Ascending aorta (tissue), 2 donors: ENCODE measurements at places on chromosomes 5 and 9. TPM values are rescaled to one million over a fixed set of nuclear protein-coding genes. Genes with fewer than 3 reads are reported as not detected.
A peak's percentile ranks its signal among the peaks of the same experiment; 100 is the strongest.

Gene RETREG1
- total RNA-seq = 2.9 TPM

Gene RPL12
- 1,924 TPM for total RNA-seq

Gene PCDHA1
- total RNA-seq = not detected

- H3K4me3 ChIP-seq = no peak overlapping the region
- H3K27ac ChIP-seq = no peak overlapping the region
- H3K27me3 ChIP-seq = no peaks in the 10 kb centered on the region
- no peak for DNase-seq
- H3K4me1 ChIP-seq = no peaks in the 10 kb centered on the region
- H3K36me3 ChIP-seq = no peaks in the 10 kb centered on the region
These were observed 23.0 kb downstream of the EPB41L4B start for GRCh38 chr9:109297899-109298298.

DNA sequence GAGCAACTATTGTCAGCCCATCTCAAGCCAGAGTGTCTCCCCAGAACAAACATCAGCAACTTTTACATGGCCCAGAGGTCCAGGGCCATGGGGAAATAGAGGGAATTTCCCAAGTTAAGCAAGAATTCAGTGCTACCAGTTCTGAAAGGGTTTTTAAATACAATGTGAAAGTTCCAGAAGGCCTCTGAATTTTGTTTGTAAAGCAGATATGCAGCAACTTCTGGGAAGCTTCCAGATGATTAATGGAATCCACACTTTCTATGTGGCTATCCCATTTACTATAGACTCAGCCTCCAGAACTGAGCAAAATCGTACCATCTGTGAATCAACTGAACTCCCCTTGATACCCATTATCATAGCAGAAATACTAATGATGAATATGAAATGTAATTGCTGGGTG, 93.8 kb downstream of the FEM1C start:
- H3K27me3 ChIP-seq = no peaks in the 10 kb centered on the region
- no peak for DNase-seq
- no peak overlapping the region for H3K4me3 ChIP-seq
- H3K4me1 ChIP-seq = no peaks in the 10 kb centered on the region
- no peaks in the 10 kb centered on the region for H3K36me3 ChIP-seq

GRCh38 chr5:124661317-124662141, 84.9 kb downstream of the ZNF608 start:
- H3K4me3 ChIP-seq = no peak overlapping the region
- DNase-seq = no peak
- H3K4me1 ChIP-seq = no peaks in the 10 kb centered on the region
- H3K36me3 ChIP-seq = no peaks in the 10 kb centered on the region

- no peaks in the 10 kb centered on the region for H3K36me3 ChIP-seq
- DNase-seq = no peak
- H3K27me3 ChIP-seq = no peaks in the 10 kb centered on the region
- H3K27ac ChIP-seq = no peak overlapping the region
- H3K4me1 ChIP-seq = no peaks in the 10 kb centered on the region
These were observed 30.8 kb upstream of the UNC5A start for GRCh38 chr5:176779537-176779936.

- H3K4me3 ChIP-seq = no peak overlapping the region
- no peak for DNase-seq
- no peaks in the 10 kb centered on the region for H3K4me1 ChIP-seq
These were observed 185.0 kb upstream of the PRLR start for GRCh38 chr5:35415309-35415708.

DNA sequence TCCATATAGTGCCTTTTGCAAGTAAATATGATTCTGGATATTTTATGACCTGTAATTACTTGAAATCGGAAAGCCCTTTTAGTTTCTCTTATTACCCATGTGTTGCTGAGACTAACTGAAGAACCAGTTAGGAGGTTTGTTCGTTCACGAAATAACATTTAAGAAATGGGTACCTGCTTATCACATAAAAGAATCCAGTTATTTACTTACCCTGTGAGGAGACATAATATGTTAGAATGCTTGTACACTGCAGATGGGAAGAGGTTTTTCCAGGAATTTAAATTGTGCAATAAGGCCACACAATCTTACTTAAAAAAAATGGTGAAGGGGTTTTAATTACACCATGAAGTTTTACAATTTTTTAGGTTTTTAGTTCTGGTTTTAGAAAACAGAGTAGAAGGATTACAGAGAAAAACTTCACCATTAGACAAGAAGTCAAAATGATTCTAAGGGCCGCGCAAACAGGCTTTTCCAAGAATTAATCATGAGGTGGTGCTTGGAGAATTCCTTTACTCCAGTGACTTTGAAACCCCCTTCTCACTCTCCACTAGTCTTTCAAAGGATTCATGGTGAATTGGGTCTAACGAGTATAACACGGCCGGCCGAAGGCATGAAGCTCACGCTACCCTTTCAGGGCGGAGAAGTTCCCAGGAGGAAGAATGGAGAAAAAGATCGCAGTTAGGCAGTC, 1.1 kb upstream of the PTGER4 start:
- peak overlapping the region; percentile 77 for H3K4me3 ChIP-seq
- H3K4me1 ChIP-seq = no peaks in the 10 kb centered on the region
- H3K27me3 ChIP-seq = no peaks in the 10 kb centered on the region
- peak overlapping the region; percentile 78 for H3K27ac ChIP-seq

- H3K4me1 ChIP-seq = peaks cover 3% of the 10 kb centered on the region
- no peaks in the 10 kb centered on the region for H3K36me3 ChIP-seq
- DNase-seq = no peak
- no peak overlapping the region for H3K27ac ChIP-seq
- no peaks in the 10 kb centered on the region for H3K27me3 ChIP-seq
- no peak overlapping the region for H3K4me3 ChIP-seq
These were observed 1.5 kb upstream of the TTC39B start for GRCh38 chr9:15308511-15308910.

GRCh38 chr5:72238712-72239445, 81.2 kb downstream of the MRPS27 start:
- no peaks in the 10 kb centered on the region for H3K27me3 ChIP-seq
- H3K4me3 ChIP-seq = no peak overlapping the region
- peaks cover 9% of the 10 kb centered on the region for H3K36me3 ChIP-seq
- no peak for DNase-seq
- no peaks in the 10 kb centered on the region for H3K4me1 ChIP-seq
